Dermis blood vessel endothelial cell (primary cell): ENCODE measurements at places on chromosomes 12 and 14. TPM values are rescaled to one million over a fixed set of nuclear protein-coding genes. Genes with fewer than 3 reads are reported as not detected.

GRCh38 chr14:95523051-95523814 lies 6.8 kb upstream of the SYNE3 start:
- no peak for DNase-seq

Gene NKX2-1
- not detected in 2 replicates for total RNA-seq

Gene AMN
- 0.19 TPM in 1 of 2 replicates, not detected in the other for total RNA-seq

- no peak for DNase-seq
Observed at GRCh38 chr12:5945071-5946008, at the start of gene ANO2. TSS of gene ANO2 (minus strand) at chr12:5945259. CDS start at chr12:5945217, 42 bp downstream.

Gene FAR2
- 43.7 and 61.9 TPM in 2 replicates for total RNA-seq

- no peak for DNase-seq
Observed at GRCh38 chr12:12229556-12230092, 37.2 kb downstream of the LRP6 start.

DNA sequence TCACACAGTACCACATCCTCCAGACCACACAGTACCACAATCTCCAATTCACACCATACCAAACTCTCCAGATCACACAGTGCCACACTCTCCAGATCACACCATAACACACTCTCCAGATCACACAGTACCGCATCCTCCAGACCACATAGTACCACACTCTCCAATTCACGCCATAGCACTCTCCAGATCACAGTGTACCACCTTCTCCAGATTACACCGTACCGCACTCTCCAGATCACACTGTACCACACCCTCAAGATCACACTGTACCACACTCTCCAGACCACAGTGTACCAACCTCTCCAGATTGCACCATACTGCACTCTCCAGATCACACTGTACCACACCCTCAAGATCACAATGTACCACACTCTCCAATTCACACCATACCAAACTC lies 184.9 kb downstream of the NTF3 start:
- DNase-seq, result no peak

DNA sequence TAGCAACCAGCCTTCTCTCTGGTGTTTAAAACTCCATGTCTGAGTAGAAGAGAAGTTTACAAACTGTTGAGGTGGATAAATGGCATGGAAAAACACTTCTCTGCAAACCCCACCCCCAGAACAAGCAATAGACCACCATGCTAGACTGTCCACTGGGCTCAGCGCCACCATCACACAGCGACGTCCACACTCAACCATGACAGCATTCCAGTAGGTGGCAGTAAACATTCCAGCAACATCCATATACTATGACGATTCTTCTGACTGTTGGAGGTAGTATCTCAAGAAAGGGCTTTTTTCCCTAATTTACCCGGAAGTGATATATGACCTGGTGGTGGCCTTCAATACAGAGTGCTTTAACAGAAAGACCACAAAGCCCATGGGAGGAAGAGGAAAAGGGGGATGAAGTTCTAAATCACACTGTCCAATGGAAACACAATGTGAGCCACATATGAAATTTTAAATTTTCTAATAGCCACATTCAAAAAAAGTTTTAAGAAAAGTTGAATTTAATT lies 152.2 kb downstream of the SLC15A4 start:
- no peak for DNase-seq

Gene FBLN5
- total RNA-seq, result 0.51 and 0.98 TPM in 2 replicates

Gene B4GALNT1
- 0.14 TPM in 1 of 2 replicates, not detected in the other for total RNA-seq

DNA sequence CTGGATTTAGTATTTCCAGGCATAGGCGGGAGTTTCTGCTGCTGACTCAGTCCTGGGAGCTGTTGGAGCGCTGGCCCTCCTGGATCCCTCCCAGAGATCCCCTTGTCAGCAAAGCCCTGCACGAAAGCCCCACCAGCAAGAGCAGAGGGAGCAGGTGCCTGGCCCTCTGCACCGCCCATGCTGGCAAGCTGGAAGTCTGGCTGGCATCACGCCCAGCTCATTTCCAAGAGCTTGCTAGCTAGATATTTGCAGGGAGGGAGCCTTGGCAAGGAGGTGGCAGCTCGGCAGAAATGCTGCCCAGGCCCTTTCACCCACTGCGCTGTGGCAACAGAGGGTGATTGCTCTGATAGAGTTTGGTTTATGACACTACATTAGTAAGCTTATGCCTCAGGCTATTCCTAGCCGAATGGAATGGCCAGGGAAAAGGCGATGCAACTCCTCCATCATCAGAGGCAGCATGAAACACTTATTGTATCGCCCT lies 193.9 kb downstream of the EMP1 start:
- peak; percentile 26 for DNase-seq

GRCh38 chr12:48001505-48002413 lies 2.5 kb downstream of the COL2A1 start:
- peak; percentile 37 for DNase-seq

DNA sequence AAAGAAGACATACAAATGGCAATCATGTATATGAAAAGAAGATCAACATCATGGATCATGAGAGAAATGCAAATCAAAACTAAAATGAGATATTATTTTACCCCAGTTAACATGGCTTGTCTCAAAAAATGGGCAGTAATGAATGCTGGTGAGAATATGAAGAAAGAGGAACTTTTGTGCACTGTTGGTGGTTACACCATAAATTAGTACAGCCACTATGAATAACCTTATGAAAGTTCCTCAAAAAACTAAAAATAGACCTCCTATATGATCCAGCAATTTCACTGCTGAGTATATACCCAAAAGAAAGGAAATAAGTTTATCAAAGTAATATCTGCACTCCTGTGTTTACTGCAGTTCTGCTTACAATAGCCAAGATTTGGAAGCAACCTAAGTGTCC lies 151.7 kb downstream of the PDZRN4 start:
- no peak for DNase-seq

- DNase-seq, result no peak
Observed at GRCh38 chr12:114850661-114851275, 166.8 kb upstream of the TBX3 start.

DNA sequence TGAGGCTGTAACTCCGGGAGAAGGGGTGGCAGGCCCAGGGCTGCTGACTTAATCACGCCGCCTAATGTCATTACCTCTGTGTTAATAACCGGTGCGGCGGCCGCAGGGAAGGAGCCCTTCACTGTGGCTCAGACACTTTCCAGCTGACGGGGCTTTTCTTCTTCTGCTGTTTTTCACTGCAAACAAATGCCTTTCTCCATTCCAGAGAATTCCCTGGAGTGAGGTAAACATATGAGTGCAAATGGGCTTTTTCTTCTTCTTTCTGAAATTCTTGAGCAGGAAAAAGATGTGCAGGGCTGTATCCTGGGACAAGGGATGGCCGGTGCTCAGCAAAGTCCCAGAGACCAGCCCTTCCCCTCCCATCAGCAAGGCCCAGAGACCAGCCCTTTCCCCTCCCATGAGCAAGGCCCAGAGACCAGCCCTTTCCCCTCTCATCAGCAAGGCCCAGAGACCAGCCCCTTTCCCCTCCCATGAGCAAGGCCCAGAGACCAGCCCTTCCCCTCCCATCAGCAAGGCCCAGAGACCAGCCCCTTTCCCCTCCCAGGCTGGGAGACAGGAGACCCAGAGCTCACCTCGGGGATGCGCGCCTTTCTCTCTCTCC lies 33.4 kb upstream of the FAM181A start:
- no peak for DNase-seq

Gene CD163L1
- total RNA-seq, result 5.4 and 7.1 TPM in 2 replicates

DNA sequence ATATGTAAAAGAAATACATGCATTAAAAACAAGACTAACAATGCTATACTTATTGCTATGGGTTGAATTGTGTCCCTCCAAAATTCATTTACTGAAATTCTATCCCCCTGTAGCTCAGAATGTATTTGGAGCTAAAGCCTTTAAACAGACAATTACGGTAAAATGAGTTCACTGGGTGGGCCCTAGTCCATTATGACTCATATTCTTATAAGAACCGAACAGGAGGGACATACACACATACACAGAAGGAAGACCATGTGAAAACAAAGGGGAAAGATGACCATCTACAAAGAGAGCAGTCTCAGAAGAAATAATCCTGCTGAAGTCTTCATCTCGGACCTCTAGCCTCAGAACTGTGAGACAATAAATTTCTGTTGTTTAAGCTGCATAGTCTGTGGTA lies 77.1 kb upstream of the ANKS1B start:
- no peak for DNase-seq

GRCh38 chr12:3332188-3332587 lies 158.8 kb upstream of the PRMT8 start:
- DNase-seq, result peak; percentile 26

DNA sequence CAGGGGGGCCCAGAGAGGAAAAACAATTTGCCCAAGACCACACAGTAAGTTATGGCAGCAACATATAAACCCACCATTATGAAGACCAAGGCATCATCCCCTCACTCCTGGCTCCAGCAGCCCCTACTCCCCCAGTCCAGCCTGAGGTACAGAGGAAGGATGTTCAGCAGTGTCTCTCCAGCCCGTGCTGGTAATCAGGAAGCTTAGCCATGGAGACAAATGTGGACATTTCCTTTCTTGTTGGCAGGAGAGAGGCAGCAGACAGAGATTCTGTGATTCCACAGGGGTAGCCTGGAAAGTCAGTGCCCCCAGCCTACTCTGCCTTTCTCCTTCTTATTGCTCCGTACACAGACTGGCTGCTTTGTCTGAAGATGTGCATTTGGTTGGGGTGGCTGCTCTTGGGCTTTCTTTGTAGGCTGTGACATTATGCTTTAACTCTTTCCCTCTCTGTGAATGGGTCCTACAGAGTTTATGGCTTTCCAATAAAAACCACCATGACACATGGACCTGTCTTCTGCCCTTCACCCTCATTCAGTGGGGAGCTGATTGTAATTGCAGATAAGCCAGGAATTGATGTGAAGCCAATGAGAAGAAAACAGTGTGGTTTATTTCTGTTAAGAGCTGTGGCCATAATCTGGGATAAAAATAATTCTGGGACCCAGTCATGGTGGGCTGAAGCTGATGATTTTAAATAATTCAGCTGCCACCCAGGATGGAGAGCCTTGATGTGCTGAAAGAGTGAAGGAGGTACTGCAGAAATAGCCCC lies 3.4 kb downstream of the RPH3A start:
- no peak for DNase-seq

Gene NAV3
- 5.4 and 6.0 TPM in 2 replicates for total RNA-seq

GRCh38 chr14:23104591-23105347 lies at the start of gene CIROP:
TSS of gene CIROP (minus strand) at chr14:23104989. CDS start at chr14:23104920, 69 bp downstream.
- DNase-seq, result no peak

GRCh38 chr14:87067591-87067990 lies 925.4 kb downstream of the GALC start:
- DNase-seq, result no peak

DNA sequence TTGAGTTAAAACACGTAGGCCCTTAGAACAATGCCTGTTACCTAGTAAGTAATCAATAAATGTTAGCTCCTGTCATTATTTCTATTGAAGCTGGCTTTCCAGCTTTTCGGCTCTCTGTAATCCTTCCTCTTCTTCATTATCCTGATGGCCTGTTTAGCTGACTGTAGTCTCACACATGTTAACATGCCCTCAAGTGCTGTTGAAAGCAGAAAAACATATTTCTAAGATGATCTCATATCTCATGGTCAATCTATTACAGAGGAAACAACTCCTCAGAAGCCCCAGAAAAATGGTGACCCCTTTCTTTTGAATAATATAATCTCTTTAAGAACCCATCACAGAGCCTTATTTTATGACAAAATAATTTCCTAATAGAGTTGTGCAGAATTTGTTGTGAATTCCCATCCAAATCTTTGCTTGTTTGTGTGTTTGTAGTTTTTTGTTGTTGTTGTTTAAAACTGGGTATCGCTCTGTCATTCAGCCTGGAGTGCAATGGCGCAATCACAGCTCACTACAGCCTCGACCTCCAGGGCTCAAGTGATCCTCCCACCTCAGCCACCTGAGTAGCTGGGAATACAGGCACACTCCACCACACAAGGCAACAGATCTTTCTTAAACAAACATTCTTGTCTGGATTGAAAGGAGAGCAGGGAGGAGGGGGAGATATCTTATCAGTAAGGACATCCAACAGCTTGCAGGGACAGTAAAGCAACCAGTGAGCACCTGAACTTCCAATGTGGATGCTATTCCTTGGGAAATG lies 242.5 kb upstream of the CAND1 start:
- DNase-seq, result no peak

- DNase-seq, result peak; percentile 31
Observed at GRCh38 chr12:108442067-108442466, 73.0 kb upstream of the FICD start.

Gene ABCC9
- total RNA-seq, result 0.05 and 0.17 TPM in 2 replicates

Gene TSPAN19
- under 0.01 TPM in 1 of 2 replicates, not detected in the other for total RNA-seq

GRCh38 chr12:64566122-64566521 lies 44.2 kb upstream of the RASSF3 start:
- no peak for DNase-seq

Gene SYT1
- total RNA-seq, result 9.4 and 9.7 TPM in 2 replicates

- no peak for DNase-seq
Observed at GRCh38 chr14:92519246-92520101, 5.9 kb downstream of the RIN3 start.

Gene LRRC23
- 2.2 and 5.8 TPM in 2 replicates for total RNA-seq

DNA sequence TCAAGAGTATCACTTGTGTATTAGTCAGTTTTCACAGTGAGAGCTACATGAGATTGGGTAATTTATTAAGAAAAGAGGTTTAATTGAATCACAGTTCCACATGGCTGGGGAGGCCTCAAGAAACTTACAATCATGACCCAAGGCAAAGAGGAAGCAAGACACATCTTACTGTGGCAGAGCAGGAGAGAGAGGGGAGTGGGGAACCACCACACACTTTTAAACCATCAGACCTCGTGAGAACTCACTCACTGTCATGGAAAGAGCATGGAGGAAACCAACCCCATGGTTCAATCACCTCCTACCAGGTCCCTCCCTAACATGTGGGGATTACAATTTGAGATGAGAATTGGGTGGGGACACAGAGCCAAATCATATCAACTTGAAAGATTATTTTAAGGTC lies 522.9 kb downstream of the FLRT2 start:
- DNase-seq, result no peak

DNA sequence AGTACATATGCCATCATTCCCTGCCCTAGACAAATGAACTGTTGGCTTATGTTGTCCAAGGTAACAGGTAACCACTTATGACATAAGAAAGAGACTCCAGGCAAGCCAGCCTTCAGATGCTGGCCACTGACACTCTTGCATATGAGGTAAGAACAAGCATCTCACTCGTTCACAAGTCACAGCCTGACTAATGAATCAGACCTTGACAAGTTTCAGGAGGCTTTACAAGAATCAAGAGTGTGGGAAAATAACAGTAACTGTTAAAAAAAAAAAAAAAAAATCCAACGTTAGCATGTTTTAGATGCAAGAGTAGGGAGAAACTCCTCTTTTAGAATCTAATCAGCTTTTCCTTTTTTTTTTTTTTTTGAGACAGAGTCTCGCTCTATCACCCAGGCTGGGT lies 40.7 kb downstream of the ZFYVE1 start:
- no peak for DNase-seq

Gene BICDL1
- 0.05 TPM in 1 of 2 replicates, not detected in the other for total RNA-seq

Gene SLC6A15
- 0.51 and 2.2 TPM in 2 replicates for total RNA-seq
